ENCODE measurements at places on chromosomes 6 and 20. TPM values are rescaled to one million over a fixed set of nuclear protein-coding genes. Genes with fewer than 3 reads are reported as not detected.

DNA sequence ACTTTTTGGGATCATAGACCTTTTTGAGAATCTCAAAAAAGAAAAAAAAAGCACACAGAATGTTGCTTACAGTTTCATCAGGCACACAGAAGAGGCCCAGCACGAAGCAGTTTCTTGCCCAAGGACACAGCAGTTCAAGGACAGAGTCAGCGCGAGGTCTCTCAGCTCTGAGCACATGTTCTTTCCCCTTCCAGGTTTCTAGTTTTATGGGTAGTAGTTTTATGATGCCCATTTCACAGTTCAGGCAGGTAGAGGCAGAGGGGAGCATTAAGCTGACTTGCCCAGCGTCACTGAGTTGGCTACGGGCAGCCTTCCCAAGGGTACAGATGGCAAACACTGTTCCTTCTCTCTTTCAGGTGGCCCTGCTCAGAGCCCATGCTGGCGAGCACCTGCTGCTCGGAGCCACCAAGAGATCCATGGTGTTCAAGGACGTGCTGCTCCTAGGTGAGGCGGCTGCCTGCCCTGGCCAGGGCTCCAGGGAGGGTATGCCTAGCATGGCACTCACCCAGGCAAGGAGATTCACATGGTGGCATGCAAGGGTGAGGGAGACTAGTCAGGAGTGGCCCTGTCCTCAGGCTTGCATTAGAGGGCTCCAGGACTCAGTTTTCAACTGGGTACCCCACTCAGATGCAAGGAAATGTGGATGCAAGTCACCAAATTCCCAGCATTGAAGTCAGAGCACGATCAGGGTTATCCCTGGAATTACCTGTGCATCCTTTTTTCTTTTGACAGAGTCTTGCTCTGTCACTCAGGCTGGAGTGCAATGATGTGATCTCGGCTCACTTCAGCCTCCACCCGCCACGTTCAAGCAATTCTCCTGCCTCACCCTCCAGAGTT lies 57.4 kb upstream of the TTPAL start:
- DNase-seq = no peak

GRCh38 chr6:21402368-21402767 lies 191.2 kb upstream of the SOX4 start:
- DNase-seq = no peak

DNA sequence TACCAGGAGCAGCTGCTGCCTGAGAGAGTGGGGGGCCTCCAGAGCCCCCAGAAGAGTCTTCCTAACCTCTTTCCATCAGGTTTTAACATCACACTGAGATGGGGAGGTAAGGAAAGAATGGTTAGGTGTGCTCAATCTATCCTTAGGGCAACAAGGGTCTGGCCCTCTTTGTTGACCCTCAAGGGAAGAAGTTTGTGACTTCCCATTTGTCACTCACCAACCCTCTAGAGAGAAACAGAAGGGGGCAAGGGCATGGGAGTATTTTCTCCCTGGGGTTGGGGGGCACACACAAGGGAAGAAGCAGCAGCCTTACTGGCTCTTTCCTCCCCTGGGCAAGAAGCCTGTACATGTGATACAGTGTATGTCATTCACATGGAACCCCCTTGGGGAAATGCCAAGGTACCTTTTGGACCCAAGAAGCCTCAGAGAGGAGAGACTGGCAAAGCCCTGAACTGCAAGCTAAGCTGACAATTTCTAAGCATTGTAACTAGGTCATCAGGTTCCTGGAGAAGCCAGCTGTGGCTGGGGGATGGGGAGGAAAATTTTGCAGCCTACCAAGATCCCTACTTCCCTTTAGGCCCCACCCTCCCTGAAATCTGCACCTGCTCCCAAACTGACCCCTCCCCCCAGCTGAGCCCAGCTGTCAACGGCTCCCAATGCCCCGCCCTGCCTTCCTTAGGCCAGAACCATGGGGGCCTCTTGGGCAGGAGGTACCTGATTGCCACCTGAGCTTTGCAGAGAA lies 14.5 kb downstream of the BCL2L1 start:
- no peak for DNase-seq

DNA sequence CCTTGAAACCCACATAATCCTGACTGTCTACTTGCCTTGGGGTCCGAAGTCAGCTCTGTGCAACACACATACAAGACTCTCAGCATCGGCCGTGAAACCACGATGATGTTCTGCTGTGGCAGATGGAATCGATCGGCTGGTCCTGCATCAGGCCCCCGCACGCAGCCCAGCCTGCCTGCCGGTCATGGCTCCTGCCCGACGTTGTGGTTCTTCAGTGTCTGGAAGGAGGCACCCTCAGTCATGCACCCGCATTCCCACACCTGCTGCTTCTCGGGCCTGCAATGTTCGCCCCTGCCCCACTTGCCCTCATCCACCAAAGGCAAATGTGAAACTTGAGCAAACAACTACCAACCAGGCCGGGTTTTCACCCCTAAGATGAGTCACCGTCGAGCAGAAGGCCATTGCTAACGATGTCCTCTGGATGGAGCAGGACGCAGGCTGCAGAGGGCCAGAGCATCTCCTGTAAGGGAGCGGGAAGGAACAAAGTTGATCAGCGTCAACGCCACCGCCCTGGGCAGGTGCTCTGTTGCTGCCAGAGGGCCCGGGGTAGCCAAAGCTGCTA lies 128.9 kb upstream of the PDE10A start:
- DNase-seq = peak; percentile 63

DNA sequence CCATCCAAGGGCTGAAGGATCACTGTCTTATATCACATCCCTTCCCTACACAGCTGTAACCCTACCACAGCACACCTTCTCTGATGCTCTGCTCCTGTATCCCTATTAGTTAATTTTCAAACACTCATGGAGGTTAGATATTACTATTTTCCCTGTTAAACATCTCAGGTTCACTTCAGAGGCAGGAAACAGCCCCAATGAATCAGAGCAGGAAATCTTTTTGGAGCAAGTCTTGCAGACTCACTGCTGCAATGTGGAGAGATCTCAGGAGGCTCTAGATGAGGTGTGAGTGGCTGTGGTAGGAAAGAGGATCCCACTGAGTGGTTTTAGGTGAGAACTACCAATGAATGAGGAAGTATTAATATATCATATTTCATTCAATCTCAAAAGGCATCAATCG lies 19.7 kb upstream of the HTR1B start:
- DNase-seq = no peak

- no peak for DNase-seq
Observed at GRCh38 chr6:74867291-74867690, 338.6 kb downstream of the COL12A1 start.

DNA sequence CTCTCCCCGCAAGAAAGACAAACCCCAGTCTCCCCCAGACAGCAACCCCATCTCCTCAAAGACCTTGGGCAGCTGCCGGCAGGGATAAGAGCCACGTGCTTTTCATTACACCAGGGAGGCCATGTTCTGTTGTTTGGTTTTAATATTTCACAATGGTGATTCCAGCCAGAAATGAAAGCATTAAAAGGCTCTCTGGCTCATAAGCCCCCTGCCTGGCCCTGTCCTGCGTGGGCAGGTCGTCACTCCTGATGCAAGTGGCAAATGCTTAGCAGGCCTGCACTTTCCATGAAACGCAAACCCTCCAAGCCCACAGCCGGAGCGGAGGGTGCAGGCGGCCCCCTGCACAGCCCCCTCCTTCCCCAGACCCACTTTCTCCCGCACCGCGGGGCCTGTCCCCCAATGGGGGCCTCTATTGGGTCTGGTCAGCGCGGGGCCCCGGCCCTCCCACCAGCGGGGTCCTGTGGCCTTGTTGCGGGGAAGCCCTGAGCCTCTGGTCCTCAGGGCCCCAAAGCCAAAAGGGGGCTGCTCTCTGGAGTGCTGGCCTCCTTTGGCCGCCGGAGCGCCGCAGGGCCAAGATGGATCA lies 77.2 kb downstream of the TMEM242 start:
- DNase-seq = no peak

GRCh38 chr20:11217326-11218172 lies 543.8 kb upstream of the JAG1 start:
- DNase-seq = no peak

GRCh38 chr6:84645000-84645399 lies 119.4 kb downstream of the TBX18 start:
- DNase-seq = no peak

- no peak for DNase-seq
Observed at GRCh38 chr20:8362457-8362856, 230.4 kb downstream of the PLCB1 start.

GRCh38 chr6:29547573-29547972 lies 12.0 kb downstream of the UBD start:
- DNase-seq = no peak

GRCh38 chr6:8536122-8536521 lies 100.8 kb upstream of the SLC35B3 start:
- no peak for DNase-seq

- DNase-seq = no peak
Observed at GRCh38 chr6:66126358-66126757, 419.3 kb upstream of the EYS start.

DNA sequence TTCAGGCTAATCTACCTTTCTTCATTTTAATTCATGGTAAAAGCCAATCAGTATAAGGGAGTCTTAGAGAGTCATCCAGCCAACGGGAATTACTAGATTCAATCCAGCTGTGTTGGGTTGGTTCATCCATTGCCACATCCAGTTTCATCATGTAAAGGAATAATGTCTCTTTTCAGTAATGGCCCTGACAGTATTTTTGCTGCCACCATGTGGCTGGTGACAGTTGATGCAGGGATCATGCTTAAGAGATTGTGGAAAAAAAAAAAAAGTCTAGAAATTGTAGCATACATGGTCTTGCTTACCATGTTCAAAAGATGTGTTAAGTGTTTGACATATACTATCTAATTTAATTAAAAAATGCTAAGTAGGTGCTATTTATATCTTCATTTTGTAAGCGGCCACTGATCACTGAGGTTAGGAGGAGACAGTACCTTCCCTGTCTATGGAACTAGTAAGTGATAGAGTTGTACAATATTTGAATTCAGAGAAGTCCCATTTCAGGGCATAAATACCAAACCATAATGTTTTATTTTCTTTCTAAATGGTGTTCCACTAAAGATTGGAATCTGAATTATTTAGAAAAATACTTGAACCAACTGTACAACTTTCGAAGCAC lies 135.9 kb downstream of the KHDRBS2 start:
- peak; percentile 24 for DNase-seq

- DNase-seq = no peak
Observed at GRCh38 chr20:46139908-46140482, 21.9 kb downstream of the CD40 start.

DNA sequence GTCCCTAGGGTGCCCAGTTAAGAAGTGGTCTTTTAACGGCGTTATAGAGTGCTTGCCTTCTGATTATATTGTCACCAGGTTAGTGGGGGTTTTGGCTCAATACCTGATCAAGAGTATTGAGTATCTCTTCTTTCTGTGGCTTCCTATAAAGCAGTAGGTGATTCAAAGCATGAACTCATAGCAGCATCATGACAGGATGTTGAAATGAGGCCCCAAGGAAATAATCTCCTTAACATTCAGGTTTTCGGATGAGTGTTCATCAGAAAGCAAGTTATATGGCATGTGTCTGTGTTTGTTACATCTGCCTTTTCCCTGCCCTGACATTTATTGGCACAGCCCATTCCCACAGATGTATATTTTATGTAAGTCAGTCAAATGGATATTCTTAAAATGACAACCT lies 301.0 kb downstream of the FARS2 start:
- no peak for DNase-seq

- DNase-seq = peak; percentile 89
Observed at GRCh38 chr20:62876902-62877816, 15.5 kb upstream of the TCFL5 start.

- DNase-seq = no peak
Observed at GRCh38 chr6:498795-499231, 107.3 kb downstream of the IRF4 start.

GRCh38 chr20:59811681-59812171 lies 121.7 kb downstream of the SYCP2 start:
- DNase-seq = no peak

GRCh38 chr6:3336066-3336786 lies 77.5 kb downstream of the PSMG4 start:
- no peak for DNase-seq

- DNase-seq = no peak
Observed at GRCh38 chr6:220721-221475, 71.4 kb upstream of the DUSP22 start.

GRCh38 chr20:57092112-57092899 lies 174.1 kb downstream of the BMP7 start:
- DNase-seq = peak; percentile 54

- DNase-seq = no peak
Observed at GRCh38 chr6:112338166-112338709, 8.9 kb upstream of the RFPL4B start.

Gene SLC35F1
- total RNA-seq = not detected

Gene MRPL2
- total RNA-seq = 30.0 TPM

Gene C20orf141
- not detected for total RNA-seq

Gene FGD2
- 192 TPM for total RNA-seq

Gene SYNCRIP
- total RNA-seq = 87.8 TPM

Gene DLK2
- 2.4 TPM for total RNA-seq

Gene NKX2-4
- not detected for total RNA-seq

Gene TULP4
- 96.2 TPM for total RNA-seq

Gene GSTA5
- not detected for total RNA-seq

Gene PNPLA1
- total RNA-seq = not detected

Gene VWA7
- 7.0 TPM for total RNA-seq

Gene RAB44
- 1.6 TPM for total RNA-seq

Gene RALGAPA2
- total RNA-seq = 53.9 TPM

Gene MTFR2
- 1.1 TPM for total RNA-seq

Gene PNRC1
- 201 TPM for total RNA-seq
